CD8-positive, alpha-beta memory T cell (primary cell): ENCODE measurements at places on chromosomes 4 and X. TPM values are rescaled to one million over a fixed set of nuclear protein-coding genes. Genes with fewer than 3 reads are reported as not detected.

- no peaks in the 10 kb centered on the region for H3K36me3 ChIP-seq
- DNase-seq: no peak
- H3K27ac ChIP-seq: no peak overlapping the region
- H3K4me3 ChIP-seq: no peak overlapping the region
These were observed 232.3 kb downstream of the AFF2 start for GRCh38 chrX:148732743-148733142.

- no peak for DNase-seq
- no peaks in the 10 kb centered on the region for H3K36me3 ChIP-seq
- no peaks in the 10 kb centered on the region for H3K4me1 ChIP-seq
These were observed 44.5 kb upstream of the BTC start for GRCh38 chr4:74838746-74839370.

GRCh38 chr4:121064482-121064881, 7.9 kb downstream of the NDNF start:
- H3K27me3 ChIP-seq: peaks cover 3% of the 10 kb centered on the region
- DNase-seq: no peak
- H3K36me3 ChIP-seq: no peaks in the 10 kb centered on the region
- no peaks in the 10 kb centered on the region for H3K4me1 ChIP-seq
- no peak overlapping the region for H3K27ac ChIP-seq

DNA sequence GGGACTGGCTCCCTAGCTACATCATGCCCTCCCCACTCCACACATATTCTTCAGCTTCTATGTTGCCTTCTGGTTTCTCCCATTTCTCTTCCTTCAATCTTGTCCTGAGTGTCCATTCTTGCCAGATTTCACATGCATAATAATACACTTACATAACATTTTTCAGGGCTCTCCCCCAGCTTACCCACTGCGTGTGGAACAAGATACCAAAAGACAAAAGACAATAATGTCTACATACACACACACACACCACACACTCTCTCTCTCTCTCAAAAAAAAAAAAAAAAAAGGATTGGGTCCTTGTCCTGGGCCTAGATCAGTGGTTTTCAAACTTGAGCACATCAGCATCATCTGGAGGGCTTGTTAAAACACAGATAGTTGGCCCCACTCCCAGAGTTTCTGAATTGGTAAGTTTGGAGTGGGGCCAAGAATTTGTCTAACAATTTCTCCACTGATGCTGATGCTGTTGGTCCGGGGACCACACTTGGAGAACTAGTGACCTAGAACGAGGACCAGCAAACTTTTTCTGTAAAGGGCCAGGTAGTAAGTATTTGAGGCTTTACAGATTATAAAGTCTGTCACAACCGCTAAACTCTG, 6.5 kb upstream of the SMARCA1 start:
- H3K4me3 ChIP-seq: no peak overlapping the region
- H3K27ac ChIP-seq: no peak overlapping the region
- no peak for DNase-seq
- H3K4me1 ChIP-seq: no peaks in the 10 kb centered on the region
- no peaks in the 10 kb centered on the region for H3K27me3 ChIP-seq
- H3K36me3 ChIP-seq: no peaks in the 10 kb centered on the region

GRCh38 chrX:150478496-150479492, 89.6 kb upstream of the MTM1 start:
- peaks cover 20% of the 10 kb centered on the region for H3K4me1 ChIP-seq
- H3K27ac ChIP-seq: no peak overlapping the region
- no peak for DNase-seq
- peak overlapping the region; percentile 22 for H3K4me3 ChIP-seq
- no peaks in the 10 kb centered on the region for H3K27me3 ChIP-seq
- no peaks in the 10 kb centered on the region for H3K36me3 ChIP-seq

DNA sequence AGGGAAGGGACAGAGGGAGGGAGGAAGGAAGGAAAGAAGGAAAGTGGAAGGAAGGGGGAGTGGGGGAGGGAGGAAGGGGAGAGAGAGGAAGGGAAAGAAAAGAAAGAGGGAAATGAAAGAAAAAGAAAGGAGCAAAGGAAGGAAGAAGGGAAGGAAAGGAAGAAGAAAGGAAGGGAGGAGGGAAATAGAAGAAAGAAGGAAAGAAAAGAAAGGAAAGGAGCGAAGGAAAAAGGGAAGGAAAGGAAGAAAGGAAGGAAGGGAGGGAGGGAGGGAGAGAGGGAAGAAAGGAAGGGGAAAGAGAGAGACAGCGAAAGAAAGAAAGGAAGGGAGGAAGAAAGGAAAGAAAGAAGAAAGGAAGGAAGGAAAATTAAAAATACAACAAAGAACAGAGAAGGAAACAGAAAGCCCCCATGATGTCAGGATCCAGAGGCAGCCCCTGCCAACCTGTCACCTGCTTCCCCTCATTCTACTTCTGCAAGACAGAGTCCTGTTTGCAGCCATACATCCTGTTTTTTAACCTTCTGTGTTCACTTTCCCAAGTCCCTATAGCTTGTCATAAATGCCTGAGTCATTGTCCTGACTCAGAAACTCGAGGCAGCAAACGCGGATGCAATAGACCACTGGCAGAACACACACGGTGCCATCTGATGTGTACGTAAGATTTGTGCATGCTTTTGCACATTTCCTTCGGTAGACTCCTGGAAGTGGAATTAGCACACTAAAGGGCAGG, 77.0 kb upstream of the C4orf50 start:
- no peak for DNase-seq
- no peak overlapping the region for H3K27ac ChIP-seq
- H3K27me3 ChIP-seq: no peaks in the 10 kb centered on the region
- H3K4me3 ChIP-seq: no peak overlapping the region
- H3K36me3 ChIP-seq: no peaks in the 10 kb centered on the region
- H3K4me1 ChIP-seq: peaks cover 8% of the 10 kb centered on the region

DNA sequence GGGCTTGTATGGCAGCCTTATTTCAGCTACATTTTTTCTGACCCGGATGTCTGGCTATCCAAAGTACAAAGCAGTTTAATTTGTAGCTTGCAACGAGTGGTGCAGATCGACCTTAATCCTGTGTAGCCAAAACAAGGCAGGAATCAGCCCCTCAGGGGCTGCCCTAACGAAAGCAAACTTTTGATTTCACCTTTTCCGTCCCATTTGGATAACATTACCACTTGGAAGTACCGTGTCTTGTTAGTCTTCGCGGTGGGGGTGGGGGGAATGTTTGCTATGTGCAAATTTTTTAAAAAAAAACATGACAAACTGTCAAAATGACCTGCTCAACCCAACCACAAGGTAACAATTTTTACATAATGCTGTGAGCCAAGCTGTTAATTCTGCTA, 766 bp upstream of the DNAJB14 start:
- DNase-seq: no peak
- H3K4me1 ChIP-seq: peaks cover 59% of the 10 kb centered on the region

DNA sequence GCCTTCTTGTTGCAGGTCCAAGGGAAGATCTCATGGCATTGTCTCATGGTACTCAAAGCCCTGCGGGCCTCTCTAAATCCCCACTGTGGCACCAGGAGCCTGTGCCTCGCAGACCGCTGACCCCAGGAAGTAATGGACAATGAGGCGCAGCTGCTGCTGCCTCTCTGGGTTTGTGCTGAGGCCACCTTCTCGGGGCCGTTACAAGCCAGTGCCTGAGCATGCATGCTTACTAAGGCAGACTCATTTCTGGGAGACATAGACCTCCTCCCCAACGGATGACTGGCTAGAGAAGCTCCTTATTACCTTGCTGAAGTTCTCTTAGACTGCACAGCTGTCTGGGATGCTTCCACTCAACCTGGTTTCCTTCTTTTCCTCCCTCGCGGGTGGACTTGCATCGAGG, 1.3 kb downstream of the BDH2 start:
- H3K36me3 ChIP-seq: peaks cover 4% of the 10 kb centered on the region
- DNase-seq: no peak
- peaks cover 9% of the 10 kb centered on the region for H3K4me1 ChIP-seq
- no peaks in the 10 kb centered on the region for H3K27me3 ChIP-seq
- no peak overlapping the region for H3K27ac ChIP-seq

DNA sequence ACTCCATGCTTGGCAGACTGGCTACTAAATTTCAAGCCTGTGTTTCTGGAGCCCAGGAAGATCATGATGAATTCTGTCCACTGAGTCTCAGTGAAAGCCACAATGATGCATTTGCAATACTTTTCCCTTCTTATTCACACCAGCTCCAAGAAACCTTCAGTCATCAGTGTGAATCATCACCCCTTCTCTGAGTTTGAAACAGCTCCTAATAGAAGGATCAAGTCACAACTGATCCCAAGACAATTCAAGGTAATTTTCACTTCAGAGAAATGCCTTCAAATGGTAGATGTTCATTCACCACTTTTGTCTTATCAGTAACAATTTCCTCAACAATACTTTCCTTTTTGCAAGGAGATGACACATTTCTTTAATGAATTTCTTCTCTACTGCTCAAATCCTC, 257.4 kb downstream of the NLGN4X start:
- H3K36me3 ChIP-seq: no peaks in the 10 kb centered on the region
- no peaks in the 10 kb centered on the region for H3K27me3 ChIP-seq
- DNase-seq: no peak
- no peak overlapping the region for H3K4me3 ChIP-seq
- no peaks in the 10 kb centered on the region for H3K4me1 ChIP-seq

DNA sequence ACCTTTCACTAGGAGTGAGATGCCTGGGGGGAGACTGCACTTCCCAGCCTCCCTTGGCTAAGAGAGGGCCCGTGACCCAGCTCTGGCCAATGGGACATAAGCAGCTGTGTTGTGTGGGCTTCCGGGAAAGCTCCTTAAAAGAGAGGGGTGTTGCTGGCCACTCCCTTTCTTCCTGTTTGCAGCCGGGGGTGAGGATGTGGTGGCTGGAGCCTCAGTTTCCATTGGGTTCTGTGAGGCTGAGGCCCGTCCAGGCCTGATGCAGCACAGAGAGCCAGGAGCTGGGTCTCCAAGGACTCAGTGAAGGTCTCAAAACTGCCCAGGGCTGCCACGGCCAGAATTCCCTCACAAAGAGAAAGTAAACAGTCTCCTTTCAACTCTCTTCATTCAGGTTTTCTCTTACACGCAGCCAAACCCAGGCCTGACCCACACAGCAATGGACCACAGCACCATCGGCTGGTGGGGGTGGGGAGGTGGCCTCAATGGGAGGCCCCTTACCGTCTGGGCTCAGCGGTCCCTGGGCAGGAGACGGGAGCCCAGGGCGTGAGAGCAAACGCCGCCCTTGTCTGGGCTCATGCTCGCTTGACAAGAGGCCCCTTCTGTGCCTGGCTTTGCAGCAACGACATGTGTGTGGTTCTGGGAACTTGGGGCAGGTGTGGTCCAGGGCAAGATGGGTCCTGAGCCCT, 6.6 kb downstream of the NKX1-1 start:
- peaks cover 8% of the 10 kb centered on the region for H3K27me3 ChIP-seq
- no peak for DNase-seq
- H3K4me1 ChIP-seq: no peaks in the 10 kb centered on the region
- H3K36me3 ChIP-seq: no peaks in the 10 kb centered on the region
- H3K4me3 ChIP-seq: no peak overlapping the region

GRCh38 chr4:105191621-105192210, 45.0 kb downstream of the TET2 start:
- no peak overlapping the region for H3K27ac ChIP-seq
- H3K4me1 ChIP-seq: no peaks in the 10 kb centered on the region
- H3K27me3 ChIP-seq: no peaks in the 10 kb centered on the region
- DNase-seq: no peak
- no peak overlapping the region for H3K4me3 ChIP-seq

- H3K27ac ChIP-seq: no peak overlapping the region
- H3K4me3 ChIP-seq: no peak overlapping the region
- H3K4me1 ChIP-seq: no peaks in the 10 kb centered on the region
- DNase-seq: no peak
- H3K36me3 ChIP-seq: no peaks in the 10 kb centered on the region
These were observed 658.2 kb downstream of the CENPC start for GRCh38 chr4:66887061-66887460.

DNA sequence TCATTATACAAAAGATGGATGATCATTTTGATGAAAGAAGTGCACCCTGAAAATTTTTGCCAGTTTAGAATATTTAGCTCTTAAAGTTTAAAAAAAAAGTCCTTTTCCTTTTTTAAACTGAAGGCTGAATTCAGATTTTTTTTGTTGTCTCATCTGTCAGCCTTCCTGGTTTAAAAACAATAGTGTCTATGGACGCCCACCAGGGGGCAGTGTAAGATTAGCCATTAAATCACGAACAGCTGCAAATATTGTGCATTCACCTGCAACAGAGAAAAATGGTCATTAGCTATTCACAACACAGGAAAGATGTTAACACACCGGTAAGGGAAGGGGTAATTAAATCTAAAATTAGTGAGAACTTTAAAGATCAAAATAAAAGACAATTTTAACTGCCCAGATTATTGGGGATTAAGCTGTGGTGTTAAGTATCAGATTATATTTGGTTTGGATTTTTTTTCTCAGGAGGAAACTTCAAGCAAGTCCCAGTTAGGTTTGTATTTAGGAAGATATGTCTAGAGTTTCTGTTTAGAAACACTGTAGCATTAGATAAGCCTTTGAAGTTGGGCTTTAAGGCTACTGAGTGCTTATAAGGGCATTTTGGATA, 4.4 kb upstream of the CXorf38 start:
- peak; percentile 74 for DNase-seq
- no peak overlapping the region for H3K27ac ChIP-seq
- H3K4me3 ChIP-seq: no peak overlapping the region
- peaks cover 13% of the 10 kb centered on the region for H3K36me3 ChIP-seq
- no peaks in the 10 kb centered on the region for H3K27me3 ChIP-seq

GRCh38 chrX:153824348-153824747, 6.0 kb downstream of the PDZD4 start:
- H3K27ac ChIP-seq: no peak overlapping the region
- H3K36me3 ChIP-seq: no peaks in the 10 kb centered on the region
- H3K27me3 ChIP-seq: no peaks in the 10 kb centered on the region
- no peak overlapping the region for H3K4me3 ChIP-seq
- peaks cover 44% of the 10 kb centered on the region for H3K4me1 ChIP-seq

DNA sequence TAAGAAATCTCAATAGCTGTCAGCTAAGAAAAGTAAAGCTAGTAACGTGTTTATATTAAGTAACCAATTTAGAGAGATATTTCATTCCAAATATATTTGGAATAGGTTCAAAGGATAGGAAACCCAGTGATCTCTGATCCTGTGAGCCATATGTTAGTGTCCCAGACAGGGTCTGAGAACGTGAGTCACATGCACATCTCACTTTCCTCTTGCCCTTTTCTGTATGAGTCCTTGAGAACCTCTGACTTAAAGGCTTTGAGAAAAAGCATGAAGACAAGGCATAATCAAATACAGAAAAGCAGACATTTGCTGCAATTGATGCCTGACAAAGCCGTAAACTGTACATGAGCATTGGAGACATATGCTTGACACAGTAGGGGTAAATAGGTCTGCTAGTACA, 655.1 kb upstream of the ADGRL3 start:
- H3K36me3 ChIP-seq: no peaks in the 10 kb centered on the region
- no peaks in the 10 kb centered on the region for H3K27me3 ChIP-seq

The F8A2 gene
- total RNA-seq: not detected

The AFM gene
- not detected for total RNA-seq

The ABLIM2 gene
- total RNA-seq: 0.72 TPM

The USP17L29 gene
- total RNA-seq: not detected

The SCLT1 gene
- total RNA-seq: 18.2 TPM

The TRIM60 gene
- total RNA-seq: not detected

The NSG1 gene
- 16.3 TPM for total RNA-seq

The DUSP21 gene
- not detected for total RNA-seq

The PQBP1 gene
- total RNA-seq: 106 TPM

The MAGEA9B gene
- not detected for total RNA-seq
